A375 (cell line): ENCODE measurements at places on chromosomes 4 and X. TPM values are rescaled to one million over a fixed set of nuclear protein-coding genes. Genes with fewer than 3 reads are reported as not detected.

The CLDN34 gene
- 0.13 and 1.4 TPM in 2 replicates for total RNA-seq

The GPR50 gene
- not detected in 2 replicates for total RNA-seq

The CTAG1B gene
- total RNA-seq, result 22.1 and 66.2 TPM in 2 replicates

The TMPRSS11D gene
- 0.05 TPM in 1 of 2 replicates, not detected in the other for total RNA-seq

The MAEA gene
- 46.1 and 56.8 TPM in 2 replicates for total RNA-seq

The IL2 gene
- total RNA-seq, result not detected in 2 replicates

The KLB gene
- total RNA-seq, result not detected in 2 replicates

The SPANXN2 gene
- total RNA-seq, result not detected in 2 replicates

The NXF2B gene
- 3.4 TPM in 1 of 2 replicates, not detected in the other for total RNA-seq

The CCDC110 gene
- total RNA-seq, result 0.34 TPM in 1 of 2 replicates, not detected in the other

The EDA2R gene
- 2.4 and 2.7 TPM in 2 replicates for total RNA-seq

The DCHS2 gene
- total RNA-seq, result 0.19 and 0.75 TPM in 2 replicates

The PPP1R2C gene
- total RNA-seq, result not detected in 2 replicates

The AMTN gene
- not detected in 2 replicates for total RNA-seq

The GAGE12J gene
- total RNA-seq, result 0.57 and 12.5 TPM in 2 replicates

The GC gene
- total RNA-seq, result not detected in 2 replicates

The L1CAM gene
- total RNA-seq, result 41.7 and 45.7 TPM in 2 replicates

The UGT2B10 gene
- total RNA-seq, result not detected in 2 replicates

The COL4A6 gene
- total RNA-seq, result 0.37 TPM in 1 of 2 replicates, not detected in the other

The GLRA2 gene
- not detected in 2 replicates for total RNA-seq

The NDNF gene
- total RNA-seq, result 0.29 and 0.41 TPM in 2 replicates

The RASSF6 gene
- total RNA-seq, result not detected in 2 replicates

The SSX2B gene
- total RNA-seq, result 24.9 and 31.2 TPM in 2 replicates

The HTT-AS gene
- not detected in 2 replicates for total RNA-seq

The JAKMIP1 gene
- not detected in 2 replicates for total RNA-seq

The STPG2 gene
- total RNA-seq, result not detected in 2 replicates
